Neuronal stem cell (in vitro differentiated cells): ENCODE measurements at places on chromosomes 2 and 18.

DNA sequence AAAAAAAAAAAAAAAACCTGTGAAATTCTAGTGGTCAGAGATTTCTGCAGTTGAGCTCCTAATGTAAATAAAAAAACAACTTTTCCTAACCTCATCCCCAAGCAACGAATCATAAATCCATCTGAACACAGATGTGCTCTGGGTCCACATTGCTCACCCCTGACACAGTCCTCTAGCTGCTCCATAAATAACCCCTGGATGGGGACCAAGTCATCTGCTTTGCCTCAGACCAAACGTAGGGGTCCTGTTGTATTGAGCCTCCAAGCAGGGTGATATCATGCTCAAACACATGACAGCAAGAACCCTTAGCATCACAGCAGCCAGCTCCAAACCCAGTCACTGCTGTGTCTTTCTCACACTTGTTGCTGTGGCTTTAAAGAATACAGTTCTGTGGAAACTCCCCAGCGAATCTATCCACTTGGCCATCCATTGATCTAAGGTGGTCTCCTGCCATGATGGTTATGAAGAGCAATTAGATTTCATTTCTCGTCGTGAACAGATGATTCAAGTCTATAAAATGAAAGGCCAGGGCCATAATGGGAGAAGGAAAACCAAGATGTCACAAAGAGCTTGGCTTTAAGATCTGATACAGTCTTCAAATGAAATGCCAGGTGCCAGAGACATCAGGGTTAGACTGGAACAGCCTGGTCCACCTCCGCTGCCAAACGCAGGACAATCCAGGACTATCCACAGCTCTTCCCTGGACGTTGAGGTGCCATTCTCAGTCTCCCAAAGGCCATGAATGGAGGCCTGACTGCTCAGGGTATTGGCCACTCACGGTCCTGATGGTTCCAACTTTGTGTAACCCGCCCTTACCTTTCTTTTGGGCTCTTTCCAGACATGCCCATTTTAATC is 39.0 kb downstream of the TBC1D8 start:
- DNase-seq = no peak

DNA sequence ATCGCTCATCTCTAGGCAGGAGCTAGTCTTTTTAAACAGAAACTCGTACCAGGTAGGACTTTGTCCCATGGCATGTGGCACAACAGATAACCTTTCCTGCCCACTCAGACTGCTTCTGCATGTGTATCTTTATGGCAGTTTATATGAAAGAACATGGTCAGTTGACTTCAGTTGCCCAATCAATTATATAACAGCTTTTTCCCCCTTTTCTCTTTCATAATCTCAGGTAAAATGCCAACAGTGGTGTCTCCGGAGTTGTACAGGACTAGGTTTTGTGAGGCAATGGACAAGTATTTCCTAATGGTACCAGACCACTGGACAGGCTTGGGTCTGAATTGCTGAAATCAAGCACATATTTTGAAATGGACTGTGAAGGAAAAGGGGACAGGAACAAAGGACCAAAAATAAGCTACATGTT is 51.6 kb upstream of the PTH2R start:
- DNase-seq = no peak

- DNase-seq = no peak
Observed at GRCh38 chr2:43879261-43879660, 40.5 kb downstream of the ABCG8 start.

GRCh38 chr18:70627182-70627802 is 338.4 kb downstream of the SOCS6 start:
- no peak for DNase-seq

- DNase-seq = no peak
Observed at GRCh38 chr2:54520687-54521086, 64.6 kb downstream of the SPTBN1 start.

DNA sequence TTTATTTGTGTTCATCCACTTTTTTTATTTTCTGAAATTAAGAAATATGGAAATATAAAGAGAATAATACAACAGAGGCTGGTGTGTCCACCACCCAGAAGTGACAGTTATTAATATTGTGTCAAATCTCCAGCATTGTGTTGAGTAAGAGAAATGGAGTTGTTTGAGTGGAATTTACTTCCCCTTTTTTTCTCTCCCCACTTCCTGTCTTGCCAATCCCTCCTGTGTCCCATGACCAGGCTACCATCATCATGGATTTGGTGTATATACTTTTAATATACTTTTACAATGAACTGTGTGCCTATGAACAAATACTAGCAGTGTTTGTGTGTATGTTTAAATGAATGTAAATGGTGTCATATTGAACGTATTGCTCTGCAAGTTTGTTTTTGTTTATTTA is 276.9 kb upstream of the SKOR2 start:
- no peak for DNase-seq

DNA sequence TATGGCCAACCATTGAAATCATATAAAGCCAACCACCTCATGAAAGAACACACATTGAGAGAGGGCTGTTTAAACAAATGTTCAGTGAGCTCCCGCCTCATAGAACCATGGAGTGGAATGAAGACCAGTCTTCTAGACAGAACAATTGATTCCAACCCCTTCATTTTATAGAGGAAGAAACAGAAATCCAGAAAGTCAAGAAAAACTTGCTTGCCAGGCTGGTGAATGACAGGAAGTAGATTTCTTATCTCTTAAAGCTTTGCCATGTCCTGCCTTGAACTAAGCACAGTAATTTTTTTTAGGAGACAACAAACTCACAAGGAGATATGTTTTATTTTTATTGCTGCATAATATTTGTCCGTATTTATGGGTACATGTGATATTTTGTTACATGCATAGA is 16.5 kb upstream of the NRP2 start:
- DNase-seq = no peak

DNA sequence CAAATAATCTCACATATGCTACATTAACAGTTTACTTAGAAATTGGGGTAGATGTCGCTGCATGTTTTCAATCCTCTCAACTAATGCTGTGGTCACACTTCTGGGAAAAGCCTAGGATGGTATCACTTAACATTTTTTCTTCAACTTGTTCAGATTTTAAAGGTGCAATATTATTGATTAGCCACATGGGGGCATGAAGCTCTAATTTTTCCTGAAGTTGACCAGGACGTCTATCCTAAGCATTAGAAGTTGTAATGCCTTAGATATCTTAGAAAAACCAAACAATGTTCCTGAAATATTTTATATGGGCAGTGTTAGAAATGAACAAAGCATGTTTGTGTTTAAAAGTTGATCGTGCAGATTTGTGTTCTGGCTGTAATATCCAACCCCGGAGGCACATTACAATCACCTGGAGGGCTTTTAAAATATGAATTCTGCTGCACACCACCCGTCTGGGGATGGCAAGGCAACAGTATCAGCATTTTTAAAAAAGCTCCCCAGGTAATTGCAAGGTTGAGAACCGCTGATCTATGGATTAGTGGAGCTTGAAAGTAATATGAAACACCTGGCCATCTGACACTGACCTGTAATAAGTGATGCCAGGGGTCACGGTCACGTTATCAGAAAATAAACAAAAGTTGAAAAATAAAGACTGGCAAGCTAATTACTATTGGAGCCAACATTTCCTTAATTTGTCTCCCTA is 100.5 kb upstream of the LMAN1 start:
- no peak for DNase-seq

DNA sequence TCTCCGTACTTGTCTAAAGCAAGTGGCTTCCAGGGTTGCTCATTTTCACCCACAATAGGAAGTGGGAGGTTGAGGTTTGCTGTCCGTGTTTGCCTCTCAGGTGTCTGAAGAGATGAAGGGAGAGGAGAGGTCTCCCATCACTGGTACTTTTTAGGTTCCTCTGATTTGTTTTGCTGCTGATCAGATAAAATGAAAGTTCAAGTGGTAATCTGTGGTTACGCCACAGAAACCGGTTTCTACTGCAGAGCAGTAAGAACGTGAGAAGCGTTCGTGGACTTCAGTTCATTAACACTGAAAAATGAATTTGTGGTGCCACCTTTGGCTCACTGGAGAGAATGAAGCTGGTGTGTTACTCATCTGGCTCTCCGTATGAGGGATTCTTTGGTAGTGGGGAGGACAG is 118.2 kb downstream of the GBX2 start:
- DNase-seq = no peak

GRCh38 chr18:51235009-51235789 is 37.7 kb upstream of the MEX3C start:
- DNase-seq = no peak

GRCh38 chr2:1605102-1606045 is 138.9 kb downstream of the PXDN start:
- no peak for DNase-seq

- DNase-seq = no peak
Observed at GRCh38 chr2:237156031-237156856, 70.6 kb downstream of the COPS8 start.

GRCh38 chr2:3489764-3490115 is 29.6 kb downstream of the ADI1 start:
- DNase-seq = no peak

- DNase-seq = no peak
Observed at GRCh38 chr2:170509452-170510193, 205.5 kb upstream of the SP5 start.

DNA sequence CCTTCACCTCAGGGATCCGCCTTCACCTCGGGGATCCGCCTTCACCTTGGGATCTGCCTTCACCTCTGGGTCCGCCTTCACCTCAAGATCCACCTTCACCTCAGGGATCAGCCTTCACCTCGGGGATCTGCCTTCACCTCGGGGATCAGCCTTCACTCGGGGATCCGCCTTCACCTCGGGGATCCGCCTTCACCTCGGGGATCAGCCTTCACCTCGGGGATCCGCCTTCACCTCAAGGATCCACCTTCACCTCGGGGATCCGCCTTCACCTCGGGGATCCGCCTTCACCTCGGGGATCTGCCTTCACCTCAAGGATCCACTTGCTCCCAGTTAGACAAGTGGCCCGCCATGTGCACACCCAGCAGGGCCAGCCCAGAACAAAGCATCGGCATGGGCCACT is 7.3 kb downstream of the KIF1A start:
- DNase-seq = no peak

DNA sequence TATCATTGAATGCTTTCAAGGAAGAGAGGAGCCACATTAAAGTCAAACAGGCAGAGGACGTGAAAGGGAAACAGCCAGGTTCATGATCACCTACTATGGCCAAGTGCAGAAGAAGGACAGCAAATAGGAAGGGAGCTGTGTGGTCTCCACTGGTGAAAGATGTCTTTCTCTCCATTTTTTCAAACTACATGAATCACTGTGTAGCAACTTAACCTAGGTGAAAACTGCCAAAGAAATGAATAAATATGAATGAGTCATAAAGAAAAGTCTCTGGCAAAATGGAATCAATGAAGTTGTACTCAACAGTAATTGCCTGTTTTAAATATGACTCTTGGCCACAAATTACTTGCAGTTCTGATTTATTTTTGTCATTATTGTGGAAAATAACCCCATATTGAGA is 452.6 kb upstream of the PKDCC start:
- DNase-seq = no peak

GRCh38 chr2:29405266-29405665 is 290.1 kb downstream of the CLIP4 start:
- DNase-seq = no peak

- no peak for DNase-seq
Observed at GRCh38 chr2:31286961-31287550, 53.1 kb downstream of the EHD3 start.

- no peak for DNase-seq
Observed at GRCh38 chr2:38409156-38410102, 32.4 kb upstream of the ATL2 start.

DNA sequence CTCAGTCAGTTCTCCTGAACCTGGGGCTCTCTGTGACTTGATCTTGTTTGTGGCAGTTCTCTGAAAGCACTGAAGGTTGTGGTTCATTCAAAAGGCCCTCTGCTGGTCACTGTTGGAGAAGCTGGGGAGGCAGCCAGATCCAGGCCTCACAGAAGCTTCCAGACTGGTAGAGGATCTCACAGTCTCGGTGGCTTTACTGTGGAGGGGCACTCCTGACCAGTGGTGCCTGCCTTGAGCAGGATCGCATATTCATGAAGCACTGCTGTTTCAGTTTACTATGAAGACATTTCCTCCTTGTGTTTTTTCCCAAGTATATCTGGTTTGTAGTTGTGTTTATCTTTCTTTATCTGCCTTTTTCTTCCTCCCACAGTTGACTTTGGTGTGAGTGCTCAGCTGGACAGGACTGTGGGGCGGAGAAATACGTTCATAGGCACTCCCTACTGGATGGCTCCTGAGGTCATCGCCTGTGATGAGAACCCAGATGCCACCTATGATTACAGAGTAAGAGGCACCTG is 133.9 kb downstream of the MAP4K4 start:
- peak; percentile 30 for DNase-seq

DNA sequence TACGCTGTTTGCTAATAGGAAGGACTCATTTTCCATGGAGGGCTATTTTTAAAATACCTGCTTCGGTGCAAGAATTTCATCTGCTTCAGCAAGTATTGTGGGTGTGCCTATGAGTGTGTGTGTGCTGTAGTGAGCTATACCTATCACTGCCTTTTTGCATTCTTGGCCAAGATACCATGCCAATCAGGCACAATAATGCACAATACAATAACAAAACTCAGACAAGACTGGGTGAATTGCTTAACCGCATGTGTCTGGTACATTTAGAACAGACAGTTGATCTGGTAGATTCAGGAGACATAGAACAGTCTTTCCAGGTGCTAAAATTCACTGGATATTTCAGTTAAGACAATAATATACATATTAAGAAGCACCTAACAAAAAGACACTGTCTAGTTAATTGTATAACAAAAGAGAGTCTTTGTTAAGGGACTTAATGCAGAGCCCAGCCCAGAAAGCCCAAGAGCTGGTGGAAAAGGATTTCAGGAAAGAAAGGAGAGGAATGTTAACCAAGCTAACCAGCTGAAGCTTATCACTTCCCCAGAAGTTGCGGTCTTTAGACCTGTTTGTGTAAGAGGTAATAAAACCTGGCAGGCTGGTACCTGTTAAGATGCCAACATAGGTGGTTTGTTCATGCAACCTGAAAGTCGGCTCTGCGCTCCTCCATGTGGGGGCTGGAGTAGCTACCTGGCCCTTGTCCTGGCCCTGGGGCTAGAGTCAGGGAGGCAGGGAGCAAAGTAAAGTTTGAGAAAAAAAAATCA is 153.3 kb upstream of the RBMS1 start:
- peak; percentile 36 for DNase-seq

DNA sequence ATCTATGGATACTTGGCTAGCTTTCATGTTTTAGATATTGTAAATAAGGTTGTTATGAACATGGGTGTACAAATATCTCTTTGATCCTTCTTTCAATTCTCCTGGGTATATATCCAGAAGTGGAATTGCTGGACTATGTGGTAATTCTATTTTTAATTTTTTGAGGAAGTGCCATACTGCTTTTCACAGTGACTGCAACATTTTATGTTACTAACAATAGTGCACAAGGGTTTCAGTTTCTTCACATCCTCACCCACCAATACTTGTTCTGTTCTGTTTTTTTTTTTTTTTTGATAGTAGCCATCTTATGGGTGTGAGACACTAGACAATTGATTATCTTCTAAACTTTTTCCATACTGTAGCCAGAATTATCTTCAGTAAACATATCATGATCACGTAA is 17.3 kb upstream of the NEUROD1 start:
- DNase-seq = no peak

GRCh38 chr2:98487806-98488189 is 43.1 kb downstream of the INPP4A start:
- no peak for DNase-seq

- no peak for DNase-seq
Observed at GRCh38 chr2:38141501-38141900, 65.5 kb upstream of the CYP1B1 start.
